Neural progenitor cell (in vitro differentiated cells): ENCODE measurements at places on chromosomes 16 and 17. TPM values are rescaled to one million over a fixed set of nuclear protein-coding genes. Genes with fewer than 3 reads are reported as not detected.
A peak's percentile ranks its signal among the peaks of the same experiment; 100 is the strongest.

DNA sequence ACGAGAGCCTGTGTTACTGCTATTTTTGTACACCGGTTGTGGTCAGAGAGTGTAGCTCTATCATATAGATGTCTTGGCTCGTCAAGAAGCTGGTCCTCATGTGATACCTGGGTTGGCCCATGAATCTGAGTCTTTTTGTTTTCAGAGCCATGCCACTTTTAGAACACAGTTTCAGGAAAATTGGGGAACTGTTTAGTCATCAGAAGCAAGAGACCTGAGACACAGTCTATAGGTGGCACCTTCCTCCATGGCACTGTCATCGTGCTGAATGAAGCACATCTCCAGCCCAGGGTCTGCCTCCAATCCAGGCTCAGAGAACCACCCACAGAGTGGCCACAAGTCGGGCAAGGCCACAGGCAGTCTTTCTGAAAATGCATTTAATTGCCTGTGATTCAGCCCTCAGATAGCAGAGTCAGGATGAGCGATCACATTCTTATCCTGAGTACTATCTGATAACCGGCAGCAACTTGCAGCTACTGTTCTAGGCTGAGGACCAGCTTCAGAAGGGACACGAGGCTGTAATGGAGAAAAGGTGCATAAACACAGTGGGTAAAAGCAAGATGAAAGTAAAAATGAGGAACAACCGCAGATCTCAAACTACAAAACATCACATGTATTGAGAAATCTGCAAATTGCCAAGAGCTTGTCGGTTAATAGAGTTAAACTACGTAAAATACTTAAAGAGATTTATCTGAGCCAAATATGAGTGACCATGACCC, 14.2 kb upstream of the HAPSTR1 start:
- no peak for DNase-seq
- no peaks in the 10 kb centered on the region for H3K4me1 ChIP-seq
- no peaks in the 10 kb centered on the region for H3K36me3 ChIP-seq
- no peak overlapping the region for H3K27ac ChIP-seq

PIK3R6 gene
- total RNA-seq = not detected in 2 replicates

ACSM2A gene
- total RNA-seq = not detected in 2 replicates

PCTP gene
- 26.5 and 30.4 TPM in 2 replicates for total RNA-seq

DNA sequence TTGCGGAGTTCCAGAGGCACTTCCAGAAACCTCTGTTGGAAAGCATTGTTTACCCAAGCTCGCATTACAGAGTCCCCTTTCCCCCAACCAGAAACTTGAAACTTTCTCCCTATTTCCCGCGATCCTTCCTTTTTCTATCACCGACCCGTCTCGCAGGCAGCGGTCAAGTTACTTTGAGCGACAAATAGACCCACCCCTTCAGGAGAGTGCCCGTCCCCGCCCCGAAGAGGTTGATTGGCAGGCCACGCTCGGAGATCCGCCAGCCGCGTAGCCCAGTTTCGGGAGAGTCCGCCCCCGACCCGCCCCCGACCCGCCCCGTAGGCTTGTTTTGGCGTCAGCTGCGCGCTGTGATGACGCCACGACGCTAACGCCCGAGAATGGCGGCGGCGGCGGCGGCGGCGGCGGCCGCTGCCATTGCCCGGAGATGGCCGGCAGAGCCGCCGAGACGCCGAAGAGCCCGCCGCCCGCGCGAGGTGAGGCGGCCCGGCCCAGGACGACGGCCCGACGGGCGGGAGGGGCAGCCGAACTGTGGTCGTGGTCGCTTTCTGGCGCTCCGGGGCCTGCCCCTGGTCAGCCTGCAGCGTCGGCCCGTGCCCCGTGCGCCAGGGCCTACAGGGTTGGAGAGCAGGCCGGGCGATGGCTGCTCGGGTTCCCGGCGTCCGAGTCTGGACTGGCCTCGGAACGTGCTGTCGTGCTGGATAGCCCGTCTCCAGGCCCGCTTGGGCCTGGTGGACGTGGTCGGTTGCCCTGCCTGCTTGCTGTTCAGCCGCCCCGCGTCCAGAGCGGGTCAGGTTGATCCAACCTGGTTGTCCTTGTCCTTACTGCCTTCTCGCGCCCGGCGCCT, at the start of gene PSKH1:
PSKH1 (plus strand) TSS at position 356 of the 844 bp plus-strand sequence. CDS start 15,496 bp downstream, outside the sequence.
- DNase-seq = peak; percentile 98
- H3K27ac ChIP-seq = peak within 1 kb of the TSS; percentile 87
- peaks cover 14% of the 10 kb centered on the region for H3K4me1 ChIP-seq
- no peaks in the 10 kb centered on the region for H3K27me3 ChIP-seq
- H3K36me3 ChIP-seq = no peaks in the 10 kb centered on the region
- H3K4me3 ChIP-seq = peak within 1 kb of the TSS; percentile 99

KRTAP4-9 gene
- total RNA-seq = not detected in 2 replicates

DNA sequence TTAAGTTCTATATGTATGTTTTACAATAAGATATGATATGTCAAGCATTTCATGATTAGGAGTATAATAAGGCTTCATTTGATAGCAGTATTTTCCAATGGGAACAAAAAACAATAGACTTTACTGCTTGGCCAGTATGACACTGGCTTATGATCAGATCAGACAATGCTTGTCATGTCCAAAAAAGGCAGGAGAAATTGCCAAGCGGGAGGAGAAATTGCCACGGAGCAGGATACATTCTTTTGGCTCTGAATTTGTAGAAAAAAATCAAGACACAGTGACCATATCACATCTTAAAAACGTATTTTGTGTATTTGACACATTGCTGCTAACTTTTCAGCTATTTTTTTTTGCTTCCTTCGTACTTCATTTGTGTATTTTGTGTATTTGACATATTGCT, 404.1 kb downstream of the CNTNAP4 start:
- H3K36me3 ChIP-seq = no peaks in the 10 kb centered on the region
- H3K27ac ChIP-seq = no peak overlapping the region
- no peak overlapping the region for H3K4me3 ChIP-seq
- no peaks in the 10 kb centered on the region for H3K27me3 ChIP-seq
- peaks cover 8% of the 10 kb centered on the region for H3K4me1 ChIP-seq

GRCh38 chr16:53089434-53090285, 34.9 kb downstream of the CHD9 start:
- peak overlapping the region; percentile 3 for H3K4me3 ChIP-seq
- DNase-seq = peak; percentile 65
- H3K36me3 ChIP-seq = no peaks in the 10 kb centered on the region
- peaks cover 42% of the 10 kb centered on the region for H3K4me1 ChIP-seq
- H3K27me3 ChIP-seq = no peaks in the 10 kb centered on the region

KRTAP9-9 gene
- not detected in 2 replicates for total RNA-seq

DNA sequence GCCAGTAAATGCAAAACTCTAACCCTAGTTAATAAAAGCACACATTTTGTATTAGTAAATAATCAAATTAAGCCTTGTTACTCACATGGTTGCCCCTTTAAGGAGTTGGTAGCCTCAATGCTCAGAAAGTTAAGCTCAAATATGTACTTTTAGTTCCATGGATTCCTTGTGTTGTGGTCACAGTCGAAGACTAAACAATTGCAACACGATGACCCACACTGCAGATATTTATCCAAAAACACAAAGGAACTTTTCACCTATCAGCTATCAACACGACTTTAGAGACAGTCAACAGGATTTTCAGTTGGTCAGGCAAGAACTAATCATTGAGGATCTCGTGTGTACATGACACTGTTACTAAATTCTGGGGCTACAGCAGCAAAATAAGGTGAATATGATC, 47.4 kb upstream of the NUDT7 start:
- H3K36me3 ChIP-seq = no peaks in the 10 kb centered on the region
- H3K4me3 ChIP-seq = no peak overlapping the region
- H3K27me3 ChIP-seq = no peaks in the 10 kb centered on the region
- H3K27ac ChIP-seq = no peak overlapping the region

- H3K27ac ChIP-seq = no peak overlapping the region
- no peaks in the 10 kb centered on the region for H3K36me3 ChIP-seq
- DNase-seq = no peak
- H3K4me1 ChIP-seq = peaks cover 8% of the 10 kb centered on the region
- H3K27me3 ChIP-seq = no peaks in the 10 kb centered on the region
These were observed 3.7 kb downstream of the MSLN start for GRCh38 chr16:764184-764750.

GRCh38 chr16:55083052-55083451, 152.4 kb downstream of the IRX5 start:
- H3K36me3 ChIP-seq = no peaks in the 10 kb centered on the region
- no peak overlapping the region for H3K4me3 ChIP-seq
- no peak for DNase-seq
- no peak overlapping the region for H3K27ac ChIP-seq
- H3K4me1 ChIP-seq = peaks cover 5% of the 10 kb centered on the region

GRCh38 chr17:72631949-72632684, 460.4 kb downstream of the SLC39A11 start:
- no peak for DNase-seq
- H3K36me3 ChIP-seq = no peaks in the 10 kb centered on the region
- no peak overlapping the region for H3K27ac ChIP-seq
- no peaks in the 10 kb centered on the region for H3K27me3 ChIP-seq
- H3K4me1 ChIP-seq = no peaks in the 10 kb centered on the region
- no peak overlapping the region for H3K4me3 ChIP-seq

GRCh38 chr16:81817296-81817695, 38.2 kb downstream of the PLCG2 start:
- H3K27ac ChIP-seq = no peak overlapping the region
- H3K27me3 ChIP-seq = no peaks in the 10 kb centered on the region
- peaks cover 19% of the 10 kb centered on the region for H3K4me1 ChIP-seq
- no peaks in the 10 kb centered on the region for H3K36me3 ChIP-seq

- H3K27ac ChIP-seq = no peak overlapping the region
- no peaks in the 10 kb centered on the region for H3K36me3 ChIP-seq
- H3K4me1 ChIP-seq = peaks cover 35% of the 10 kb centered on the region
- no peak for DNase-seq
- H3K4me3 ChIP-seq = no peak overlapping the region
These were observed 4.5 kb upstream of the NR1D1 start for GRCh38 chr17:40104594-40105486.

GRCh38 chr17:57099165-57099564, 14.1 kb downstream of the AKAP1 start:
- no peaks in the 10 kb centered on the region for H3K27me3 ChIP-seq
- H3K4me3 ChIP-seq = no peak overlapping the region
- H3K4me1 ChIP-seq = peaks cover 24% of the 10 kb centered on the region

GRCh38 chr16:10314811-10315210, 71.0 kb upstream of the ATF7IP2 start:
- no peak overlapping the region for H3K4me3 ChIP-seq
- no peak for DNase-seq
- no peak overlapping the region for H3K27ac ChIP-seq
- no peaks in the 10 kb centered on the region for H3K27me3 ChIP-seq
